Suppressor macrophage treated with lipopolysaccharide for 1 hour (primary cell): ENCODE measurements at places on chromosomes 3 and 15.

DNA sequence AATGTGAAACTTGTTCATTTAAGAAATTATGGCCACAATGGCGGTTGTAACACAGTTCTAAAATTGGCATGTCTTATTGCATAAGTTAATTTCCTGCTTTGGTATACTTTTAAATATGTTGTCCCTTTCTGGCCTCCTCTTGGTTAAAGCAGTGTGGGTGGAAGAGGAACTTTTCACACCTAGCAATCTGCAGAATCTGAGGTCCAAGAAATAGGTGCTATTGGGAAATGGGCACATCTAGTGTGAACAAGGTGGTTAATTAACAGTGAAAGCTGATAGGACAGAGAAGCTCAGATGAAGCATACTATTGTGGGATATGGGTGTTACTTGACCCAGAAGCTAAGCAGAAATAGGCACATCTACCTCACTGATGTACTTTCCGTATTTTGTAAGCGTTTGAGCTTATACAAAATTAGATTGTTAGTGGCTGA is 10.6 kb downstream of the CMC1 start:
- peak; percentile 24 for DNase-seq

GRCh38 chr15:41809526-41810220 is 18.2 kb upstream of the JMJD7 start:
- DNase-seq: no peak

DNA sequence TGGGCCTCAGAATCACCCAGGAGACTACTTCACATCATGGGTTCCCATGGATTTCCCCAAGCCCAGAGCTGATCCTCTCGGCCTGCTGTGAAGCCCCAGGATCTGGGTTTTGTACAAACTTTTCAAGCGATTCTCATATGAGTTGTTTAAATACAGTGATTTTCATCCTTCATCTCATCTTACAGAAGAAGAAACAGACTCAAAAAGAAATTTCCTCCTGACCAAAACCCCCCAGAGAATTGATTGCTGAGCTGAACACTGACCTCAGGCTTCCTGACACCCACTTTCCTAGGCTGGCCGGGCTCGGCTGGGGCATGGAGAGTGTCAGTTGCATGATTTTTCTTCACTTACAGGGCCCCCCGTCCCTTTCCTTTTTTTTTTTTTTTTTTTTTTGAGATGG is 60.3 kb downstream of the BDH1 start:
- DNase-seq: no peak

DNA sequence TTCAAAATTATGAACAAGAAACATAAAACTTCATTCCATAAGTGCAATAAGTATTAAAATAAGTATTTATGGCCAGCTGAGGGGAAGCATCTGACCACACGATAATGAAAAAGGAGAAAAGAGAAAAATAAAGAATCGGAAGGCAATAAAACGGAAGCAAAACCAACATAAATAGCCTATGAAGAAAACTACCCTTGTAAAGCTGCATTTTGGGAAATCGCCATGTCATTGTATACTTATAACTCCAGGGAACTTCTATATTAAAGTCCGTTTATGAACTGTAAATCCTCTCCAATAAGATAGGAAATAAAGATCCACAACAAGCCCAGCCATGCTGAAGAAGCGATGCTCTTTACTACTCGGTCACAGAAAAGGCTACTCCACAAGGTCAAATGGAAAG is 47.7 kb downstream of the MORC1 start:
- DNase-seq: peak; percentile 35

GRCh38 chr3:66449411-66449974 is 51.3 kb downstream of the LRIG1 start:
- DNase-seq: no peak

- no peak for DNase-seq
These were observed 62.5 kb downstream of the MGLL start for GRCh38 chr3:127759826-127760225.

- DNase-seq: no peak
These were observed 48.2 kb upstream of the PYDC2 start for GRCh38 chr3:191412759-191413158.

DNA sequence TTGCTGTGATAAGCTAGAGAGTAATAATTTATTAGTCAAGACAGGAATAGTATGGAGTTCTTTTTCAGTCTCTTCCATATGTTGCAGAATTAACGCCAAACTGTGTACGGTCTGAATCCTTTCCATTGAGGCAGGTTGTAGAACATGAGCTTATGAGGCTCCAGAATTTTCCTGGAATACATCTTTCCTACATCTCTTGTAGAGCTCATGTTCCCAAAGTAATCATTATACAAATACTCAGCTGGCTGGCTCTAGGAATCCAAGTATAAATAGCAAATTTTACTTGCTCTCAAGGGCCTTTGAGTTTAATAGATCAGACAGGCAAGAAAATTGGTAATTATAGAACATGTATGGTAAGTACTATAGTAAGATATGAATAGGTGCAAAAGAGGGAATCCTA is 419.4 kb downstream of the RBMS3 start:
- DNase-seq: no peak

GRCh38 chr3:54171951-54172350 is 49.6 kb downstream of the CACNA2D3 start:
- no peak for DNase-seq

DNA sequence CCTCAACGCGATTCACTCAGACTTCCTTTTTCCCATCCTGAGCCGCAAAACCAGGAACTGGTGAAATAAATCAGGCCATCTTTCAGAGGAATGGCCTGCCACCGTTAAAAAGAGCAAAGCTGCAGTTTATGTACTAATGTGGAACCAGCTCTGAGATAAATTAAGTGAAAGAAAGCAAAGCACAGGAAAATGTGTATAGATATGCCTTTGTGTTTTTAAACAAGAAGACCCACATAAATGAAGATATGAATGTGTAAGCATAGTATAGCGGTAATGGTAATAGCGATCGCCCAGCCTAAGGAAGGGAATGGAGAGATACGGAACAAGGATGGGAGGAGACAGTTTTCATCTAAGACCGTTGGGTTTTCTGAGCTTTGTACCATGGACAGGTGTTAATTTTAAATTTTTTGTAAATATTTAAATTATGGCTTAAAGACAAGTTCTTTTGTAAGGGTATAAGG is 30.8 kb upstream of the RPN1 start:
- no peak for DNase-seq

DNA sequence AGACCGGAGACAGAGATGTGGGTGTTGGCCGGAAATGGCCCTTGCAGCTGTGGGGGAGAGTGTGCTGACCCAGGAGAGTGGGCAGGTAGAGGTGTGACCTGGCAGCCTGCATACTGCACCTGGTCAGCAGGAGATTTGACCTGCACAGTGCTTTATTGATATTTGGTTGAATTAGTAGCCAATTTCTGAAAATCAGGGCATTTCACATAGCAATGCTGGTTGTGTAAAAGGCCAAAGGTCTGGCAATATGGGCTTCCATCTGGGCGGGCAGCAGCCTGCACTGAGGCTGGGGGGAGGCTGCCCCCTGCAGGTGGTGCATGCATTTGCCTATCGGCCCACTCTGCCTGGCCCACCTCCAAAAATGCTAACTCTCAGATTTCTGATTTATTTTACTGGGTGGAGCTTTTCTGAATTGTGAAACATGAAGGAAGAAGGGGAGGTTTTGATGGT is 9.4 kb upstream of the MGLL start:
- peak; percentile 84 for DNase-seq

GRCh38 chr3:171277456-171278298 is 182.5 kb downstream of the TNIK start:
- DNase-seq: no peak

- DNase-seq: no peak
These were observed 15.1 kb upstream of the ARID3B start for GRCh38 chr15:74525945-74526344.

DNA sequence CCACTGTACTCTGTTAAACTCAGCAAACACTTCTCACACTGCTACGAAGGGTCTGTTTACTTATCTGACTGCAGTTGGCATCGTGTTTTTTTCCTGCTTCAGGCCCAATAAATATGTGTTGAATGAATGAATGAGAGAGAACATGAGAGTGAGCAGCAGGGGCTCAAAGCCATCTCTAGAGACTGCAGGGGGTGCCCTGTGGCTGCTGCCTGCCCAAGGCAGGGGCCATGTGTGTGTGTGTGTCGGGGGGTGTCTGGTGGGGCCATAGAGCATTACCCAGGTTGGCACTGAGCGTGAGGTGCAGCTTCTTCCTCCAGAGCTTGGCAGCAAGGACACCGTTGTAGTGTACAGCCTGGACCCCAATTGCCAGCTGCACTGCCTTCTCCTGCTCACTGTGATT is 14.8 kb downstream of the EPB42 start:
- no peak for DNase-seq
